Common myeloid progenitor, CD34-positive (primary cell): ENCODE measurements at places on chromosomes 2 and 18.

DNA sequence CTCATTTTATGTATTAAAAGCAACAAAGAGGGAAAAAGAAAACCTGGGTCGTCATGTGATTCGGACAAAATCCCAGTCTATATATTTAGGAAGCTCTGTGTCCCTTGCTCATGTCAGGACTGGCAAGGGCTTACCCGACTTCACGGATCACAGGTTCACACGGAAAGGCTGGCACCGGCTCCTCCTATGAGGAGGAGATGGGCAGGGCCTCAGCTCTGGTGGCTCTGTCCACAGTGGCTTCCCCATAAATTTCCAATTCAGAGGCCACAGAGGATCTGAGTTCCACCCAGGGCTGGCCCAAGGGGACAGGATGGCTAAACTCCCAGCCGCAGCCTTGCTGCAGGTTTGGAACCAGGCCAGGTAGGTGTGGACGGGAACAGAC, 186.8 kb downstream of the BCL2 start:
- no peak for DNase-seq

GRCh38 chr2:187079901-187080300, 230.9 kb upstream of the ZSWIM2 start:
- DNase-seq, result no peak

DNA sequence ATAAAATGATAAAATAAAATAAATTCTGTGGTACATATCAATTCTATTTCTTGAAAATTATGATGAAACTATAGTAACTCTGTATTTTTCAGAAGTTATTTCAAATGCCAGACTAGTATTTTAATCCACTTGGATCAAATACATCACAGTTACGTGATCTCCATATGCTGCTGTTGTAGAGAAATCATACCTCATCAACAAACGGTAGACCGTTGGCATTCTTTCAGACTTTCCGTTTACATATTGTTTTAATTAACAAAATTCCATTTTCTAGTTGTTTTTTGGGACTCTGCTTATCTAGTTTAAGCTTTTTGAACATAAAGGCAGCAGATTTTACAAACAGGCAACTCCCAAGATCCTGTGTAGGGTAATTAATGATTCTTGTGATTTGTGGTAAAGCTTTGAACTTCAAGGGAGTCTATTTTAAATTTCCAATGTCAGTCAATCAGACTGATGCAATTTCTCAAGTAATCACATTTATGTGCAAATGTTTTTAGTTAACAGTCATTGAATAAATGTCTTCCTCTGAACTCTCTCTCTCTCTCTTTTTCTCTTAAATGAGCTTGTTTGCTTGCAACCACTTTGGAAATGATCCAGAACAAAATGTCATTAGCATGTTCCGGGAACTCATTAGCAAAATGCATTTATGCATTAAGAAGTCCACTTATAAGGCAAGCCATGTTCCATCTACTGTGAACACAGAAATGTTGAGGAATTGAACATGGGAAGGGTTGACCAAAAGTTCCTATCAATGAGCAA, 31.8 kb downstream of the NYAP2 start:
- no peak for DNase-seq

DNA sequence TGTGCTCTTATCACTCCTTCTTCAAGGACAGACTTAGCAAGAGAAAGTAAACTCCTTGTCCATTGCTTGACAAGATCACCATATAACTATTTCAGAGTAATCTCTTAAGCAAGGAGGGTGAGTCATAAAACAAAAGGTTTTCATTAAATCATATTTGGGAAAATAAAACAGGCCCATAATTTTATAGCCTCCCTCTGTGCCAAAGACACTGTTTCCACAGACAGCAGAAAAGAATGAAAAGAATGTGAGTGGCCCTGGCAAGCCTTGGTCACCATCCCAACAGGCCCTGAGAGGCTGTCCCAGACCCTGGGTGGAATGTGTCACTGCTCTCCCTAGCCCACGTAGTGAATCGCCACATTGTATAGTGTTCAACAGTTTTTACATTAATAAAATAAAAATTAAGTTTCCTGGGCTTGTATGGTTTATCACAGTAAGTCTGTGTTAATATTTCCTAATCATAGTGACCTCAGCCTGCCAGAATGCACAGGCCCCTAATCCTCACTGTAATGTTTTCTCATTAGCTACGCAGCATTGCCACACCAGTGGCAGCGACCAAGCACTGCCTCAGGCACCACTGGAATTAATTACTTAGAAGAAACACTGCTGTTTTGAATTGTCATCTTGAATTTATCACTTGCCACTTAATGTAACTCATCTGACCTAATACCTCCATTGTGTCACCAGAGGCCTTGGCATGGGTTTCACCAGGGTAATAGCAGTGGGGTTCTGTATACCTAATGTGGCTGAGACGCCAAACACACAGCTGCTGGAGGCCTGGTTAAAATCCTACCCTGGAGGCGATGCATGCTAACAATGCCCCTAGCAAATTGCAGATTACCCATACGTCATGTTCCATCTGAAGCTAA, 401.9 kb downstream of the LNPK start:
- DNase-seq, result no peak

DNA sequence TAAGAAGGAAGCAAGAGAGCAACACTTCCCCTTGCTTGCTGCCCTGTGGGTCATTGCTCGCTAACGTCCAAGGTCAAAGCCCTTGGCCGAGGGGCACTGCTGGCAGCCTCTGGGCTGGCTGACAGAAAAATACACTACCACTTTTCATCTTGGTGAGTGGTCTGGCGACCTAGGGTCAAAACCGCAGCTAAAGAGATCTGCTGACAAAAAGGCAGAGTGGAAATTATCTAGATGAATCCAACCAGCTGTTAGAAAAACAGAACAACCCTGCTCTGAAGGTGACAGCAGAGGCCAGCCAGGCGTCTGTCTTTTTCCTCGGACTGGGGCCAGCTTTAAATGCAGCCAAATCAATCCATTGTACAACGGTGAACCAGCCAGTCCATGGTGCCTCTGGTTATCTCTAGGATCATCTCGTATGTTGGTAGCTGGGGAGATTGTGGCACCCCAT, 92.6 kb downstream of the CD8B2 start:
- no peak for DNase-seq

DNA sequence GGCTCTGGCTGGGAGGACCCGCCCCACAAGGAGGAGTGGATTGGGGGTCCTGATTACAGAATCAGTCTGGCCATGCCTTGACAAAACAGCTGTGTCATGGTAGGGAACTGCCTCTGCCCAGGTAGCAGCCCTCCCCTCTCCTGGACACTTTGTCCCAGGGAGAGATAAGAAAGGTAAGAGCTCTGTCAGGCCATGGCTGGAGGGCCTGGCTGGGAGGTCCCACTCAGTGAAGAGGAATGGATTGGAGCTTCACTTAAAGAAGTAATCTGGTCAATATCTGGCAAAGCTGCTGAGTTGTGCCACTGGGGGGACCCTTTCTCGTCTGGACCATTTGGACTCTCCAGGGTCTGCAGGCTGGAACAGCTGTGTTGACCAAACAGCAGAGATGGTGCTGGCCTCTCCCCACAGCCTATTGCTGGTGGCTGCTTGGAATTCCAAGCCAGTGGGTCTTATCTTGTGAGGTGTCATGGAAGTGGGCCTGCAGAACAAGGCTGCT, 75.4 kb downstream of the EPC2 start:
- DNase-seq, result no peak

DNA sequence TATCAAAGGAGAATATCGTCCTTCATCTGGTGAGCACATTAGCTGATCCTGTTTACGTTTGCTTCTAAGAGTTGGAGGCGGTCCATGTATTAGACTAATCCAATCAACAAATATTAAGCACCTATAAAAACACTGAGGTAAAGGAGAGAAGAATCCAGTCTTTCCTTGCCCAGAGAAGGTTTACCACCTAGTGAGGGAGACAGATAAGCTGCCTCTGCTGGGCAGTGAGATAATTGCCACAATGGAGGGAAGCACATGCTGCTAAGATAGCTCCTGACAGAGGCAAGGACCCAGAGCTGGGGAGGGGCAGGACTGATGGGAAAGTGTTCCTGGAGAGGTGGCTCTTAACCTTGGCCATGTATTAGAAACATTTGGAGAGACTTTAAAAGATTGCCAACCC, 36.7 kb upstream of the ST8SIA5 start:
- no peak for DNase-seq

DNA sequence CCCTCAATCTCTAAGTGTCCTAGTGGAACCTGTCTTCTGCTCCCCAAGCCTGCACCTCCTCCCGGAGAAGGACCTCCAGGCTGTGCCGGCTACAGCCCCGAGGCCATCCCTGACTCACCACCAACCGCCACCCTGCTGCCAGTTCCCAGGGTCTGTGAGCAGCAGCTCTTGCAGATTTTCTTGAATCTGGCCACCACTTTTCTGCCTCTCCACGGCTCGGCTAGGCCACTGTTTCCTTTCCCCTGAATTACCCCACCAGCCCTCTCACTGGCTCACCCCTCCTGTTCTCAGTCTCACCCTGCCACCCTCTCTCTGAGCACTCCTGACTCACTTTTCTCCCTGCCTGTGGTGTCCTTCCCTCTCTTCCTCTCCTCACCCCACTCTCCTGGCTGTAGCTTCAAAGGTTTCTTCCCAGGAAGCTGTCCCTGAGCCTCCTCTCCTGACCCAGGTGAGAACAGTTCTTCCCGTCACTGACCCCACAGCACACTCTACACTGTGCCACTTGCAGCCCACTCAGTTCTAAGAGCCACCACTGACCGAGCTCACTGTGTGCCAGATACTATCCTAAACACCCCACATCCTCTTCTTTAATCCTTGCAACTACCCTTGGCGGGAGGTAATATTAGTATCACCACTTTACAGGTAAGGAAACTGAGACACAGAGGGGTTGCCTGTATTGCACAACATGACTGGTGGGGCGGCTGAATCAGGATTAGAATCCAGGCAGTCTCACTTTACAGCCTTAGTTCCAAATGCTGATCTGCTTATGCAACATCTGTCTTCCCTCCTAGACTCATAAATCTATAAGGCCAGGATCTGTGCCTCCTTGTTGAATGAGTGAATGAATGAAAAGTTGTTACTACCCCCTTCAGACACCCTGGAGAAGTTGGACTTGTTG, 111.6 kb downstream of the SMAD7 start:
- no peak for DNase-seq

DNA sequence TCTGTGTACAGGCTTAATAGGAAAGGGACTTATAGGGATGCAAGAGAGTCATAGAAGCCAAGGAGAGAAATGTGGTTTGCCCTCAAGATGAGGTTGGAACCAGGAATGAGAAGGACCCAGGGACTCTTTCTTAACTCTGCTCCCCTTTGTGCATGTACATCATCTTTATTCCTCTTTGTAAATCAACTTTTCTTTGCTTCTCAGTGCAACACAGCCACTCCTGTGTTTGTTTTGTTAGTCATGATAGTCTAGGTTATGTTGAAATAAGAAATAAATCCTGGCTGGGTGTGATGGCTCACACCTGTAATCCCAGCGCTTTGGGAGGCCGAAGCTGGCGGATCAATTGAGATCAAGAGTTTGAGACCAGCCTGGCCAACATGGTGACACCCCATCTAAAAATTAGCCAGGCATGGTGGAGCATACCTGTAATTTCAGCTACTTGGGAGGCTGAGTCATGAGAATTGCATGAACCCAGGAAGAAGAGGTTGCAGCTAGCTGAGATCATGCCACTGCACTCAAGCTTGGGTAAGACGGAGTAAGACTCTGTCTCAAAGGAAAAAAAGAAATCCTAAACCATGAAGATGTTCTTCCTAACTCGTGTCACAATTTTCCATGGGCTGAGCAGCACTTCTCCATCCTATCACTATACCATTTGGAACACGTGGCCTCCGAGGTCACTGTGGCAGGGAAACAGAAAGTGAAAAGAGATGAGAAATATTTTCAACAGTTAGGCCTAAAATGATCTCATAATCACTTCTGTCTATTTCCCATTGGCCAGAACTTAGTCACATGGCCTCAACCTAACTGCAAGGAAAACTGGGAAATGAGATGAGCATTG, 73.0 kb upstream of the TMEM17 start:
- no peak for DNase-seq

- no peak for DNase-seq
Measured at GRCh38 chr18:23652232-23652631, 10.5 kb downstream of the ANKRD29 start.

DNA sequence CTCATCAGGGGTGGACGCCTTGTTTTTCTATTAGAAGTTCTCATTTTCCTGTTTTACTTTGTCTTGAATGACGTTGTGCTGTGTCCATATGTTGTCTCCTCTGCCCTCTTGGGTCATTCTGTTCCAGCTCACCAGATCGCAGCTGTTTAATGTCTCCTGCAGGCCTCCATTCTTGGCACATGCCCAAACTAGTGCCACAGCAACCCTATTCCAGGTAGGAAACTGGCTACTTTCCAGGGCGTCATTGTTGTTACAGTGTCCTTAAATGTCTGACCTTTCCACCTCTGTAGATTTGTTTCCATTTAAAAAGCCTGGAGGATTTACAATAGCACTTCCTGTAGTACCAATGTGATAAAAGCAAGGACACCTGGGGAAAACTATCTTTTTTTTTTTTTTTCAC, 500.7 kb downstream of the METTL4 start:
- no peak for DNase-seq

GRCh38 chr2:84713441-84713840, 167.4 kb downstream of the TRABD2A start:
- DNase-seq, result no peak

GRCh38 chr18:79248495-79249060, 147.2 kb upstream of the NFATC1 start:
- no peak for DNase-seq

- DNase-seq, result no peak
Measured at GRCh38 chr2:85861650-85862049, 27.1 kb downstream of the ST3GAL5 start.

DNA sequence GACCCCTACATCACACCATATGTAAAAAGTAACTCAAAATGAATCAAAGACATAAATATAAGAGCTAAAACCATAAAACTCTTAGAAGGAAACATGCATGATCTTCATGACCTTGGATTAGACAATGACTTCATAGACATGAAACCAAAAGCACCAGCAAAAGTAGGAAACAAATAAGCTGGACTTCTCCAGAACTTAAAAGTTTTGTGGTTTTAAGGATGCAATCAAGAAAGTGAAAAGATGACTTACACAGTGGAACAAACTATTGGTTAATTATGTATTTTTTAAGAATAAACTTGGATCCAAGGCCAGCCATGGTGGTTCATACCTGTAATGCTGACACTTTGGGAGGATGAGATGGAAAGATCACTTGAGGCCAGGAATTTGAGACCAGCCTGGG, 150.2 kb downstream of the GALNT1 start:
- DNase-seq, result no peak

GRCh38 chr2:191638079-191638801, 39.7 kb upstream of the NABP1 start:
- no peak for DNase-seq

- DNase-seq, result no peak
Measured at GRCh38 chr18:13281406-13281805, 62.8 kb downstream of the LDLRAD4 start.

DNA sequence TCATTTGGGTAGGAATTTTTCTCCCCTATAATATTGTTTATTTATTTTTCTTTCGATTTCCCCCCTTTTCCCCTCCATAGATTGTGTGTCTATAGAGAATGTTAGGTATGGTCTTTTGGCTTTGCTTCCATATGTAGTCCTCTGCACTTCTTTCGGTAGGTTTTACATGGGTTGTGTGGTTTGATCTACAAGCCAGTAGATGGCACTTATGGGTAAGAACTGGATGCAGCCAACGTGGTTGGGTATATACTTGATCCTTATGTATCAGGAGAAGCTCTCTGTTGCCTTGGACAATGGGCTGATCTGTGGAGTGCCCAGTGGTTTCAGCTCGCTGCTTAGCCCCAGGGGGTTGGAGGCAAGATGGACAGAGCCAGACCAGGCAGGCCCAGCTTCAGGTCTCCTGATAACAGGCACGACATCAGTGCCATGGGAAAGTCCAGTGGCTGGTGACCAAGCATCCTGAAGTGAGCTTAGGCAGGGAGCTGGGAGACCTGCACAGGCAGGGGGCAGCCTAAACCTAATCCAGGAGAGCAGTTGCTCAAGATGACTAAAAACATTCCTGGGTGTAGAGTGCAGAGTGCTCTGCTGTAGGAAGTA, 488.3 kb downstream of the CCDC85A start:
- no peak for DNase-seq
